ENCODE measurements at places on chromosomes 5 and 9. TPM values are rescaled to one million over a fixed set of nuclear protein-coding genes. Genes with fewer than 3 reads are reported as not detected.

NR2F1-AS1 gene
- 18.8 TPM for total RNA-seq

PFDN1 gene
- total RNA-seq = 41.5 TPM

CATSPER3 gene
- total RNA-seq = 0.99 TPM

EIF4E1B gene
- total RNA-seq = not detected

PAX5 gene
- total RNA-seq = not detected

SLC6A18 gene
- total RNA-seq = not detected

POU4F3 gene
- 0.16 TPM for total RNA-seq

DPYSL3 gene
- total RNA-seq = 130 TPM

SPATA31C1 gene
- total RNA-seq = not detected

CCDC152 gene
- total RNA-seq = 0.47 TPM
